ENCODE measurements at places on chromosomes 3 and 15. TPM values are rescaled to one million over a fixed set of nuclear protein-coding genes. Genes with fewer than 3 reads are reported as not detected.

The ZPLD1 gene
- 0.05 TPM for total RNA-seq

The TMEM207 gene
- total RNA-seq: not detected

The GOLGA8J gene
- total RNA-seq: not detected

The BLM gene
- total RNA-seq: 12.6 TPM

The EOMES gene
- total RNA-seq: 0.95 TPM

The PRSS50 gene
- total RNA-seq: not detected

The CLDN18 gene
- not detected for total RNA-seq

The STRIT1 gene
- total RNA-seq: not detected

The GOLGA8N gene
- total RNA-seq: 1.5 TPM

The ROBO2 gene
- total RNA-seq: not detected

The CIDEC gene
- total RNA-seq: 29.8 TPM

The NR1I2 gene
- not detected for total RNA-seq

The TMCO5A gene
- not detected for total RNA-seq

The CHRM5 gene
- not detected for total RNA-seq

The MCF2L2 gene
- total RNA-seq: 0.75 TPM

The NISCH gene
- 12.0 TPM for total RNA-seq

The CD96 gene
- total RNA-seq: not detected

The ATP8B4 gene
- total RNA-seq: 0.91 TPM

The FMN1 gene
- total RNA-seq: 0.25 TPM

The FBLN2 gene
- total RNA-seq: 3.1 TPM

The TMEM62 gene
- total RNA-seq: 9.7 TPM

The ITIH3 gene
- not detected for total RNA-seq

The HRH1 gene
- total RNA-seq: 7.8 TPM

The ZNF80 gene
- not detected for total RNA-seq

The TCF12 gene
- 53.0 TPM for total RNA-seq

The PPARG gene
- 34.3 TPM for total RNA-seq

The RARRES1 gene
- 16.6 TPM for total RNA-seq

The CISH gene
- 0.65 TPM for total RNA-seq

The SLC28A2 gene
- total RNA-seq: not detected

The ANKUB1 gene
- total RNA-seq: not detected

The ANKRD63 gene
- 0.67 TPM for total RNA-seq

The PP2D1 gene
- not detected for total RNA-seq

The CACNA2D2 gene
- total RNA-seq: 0.15 TPM

The UBL7 gene
- 45.0 TPM for total RNA-seq

The OCA2 gene
- 0.11 TPM for total RNA-seq

The LMAN1L gene
- not detected for total RNA-seq

The SCAANT1 gene
- not detected for total RNA-seq

The PEX5L gene
- not detected for total RNA-seq

The CIP2A gene
- total RNA-seq: 13.2 TPM

The NANOGP8 gene
- not detected for total RNA-seq

The NECTIN3 gene
- total RNA-seq: 14.3 TPM

The FAM174B gene
- total RNA-seq: 8.2 TPM

The SLC12A6 gene
- total RNA-seq: 7.0 TPM

The GLDN gene
- total RNA-seq: not detected

The ADAMTSL3 gene
- total RNA-seq: 0.35 TPM

The TGM5 gene
- total RNA-seq: not detected

The TMOD2 gene
- 2.0 TPM for total RNA-seq

The MYZAP gene
- total RNA-seq: 0.74 TPM

The NRG4 gene
- 1.3 TPM for total RNA-seq

The SPSB4 gene
- total RNA-seq: 0.38 TPM

The SPCS1 gene
- total RNA-seq: 165 TPM

The PLA2G4D gene
- not detected for total RNA-seq

Data from A549 treated with ZK216348 at 1 μM for 4 hours (cell line).